NCI-H2227 treated with DMSO at 0.1 percent for 48 hours (cell line): ENCODE measurements at places on chromosomes 13 and 19.

- DNase-seq, result no peak
Measured at GRCh38 chr19:48135411-48135810, 24.8 kb upstream of the PLA2G4C start.

DNA sequence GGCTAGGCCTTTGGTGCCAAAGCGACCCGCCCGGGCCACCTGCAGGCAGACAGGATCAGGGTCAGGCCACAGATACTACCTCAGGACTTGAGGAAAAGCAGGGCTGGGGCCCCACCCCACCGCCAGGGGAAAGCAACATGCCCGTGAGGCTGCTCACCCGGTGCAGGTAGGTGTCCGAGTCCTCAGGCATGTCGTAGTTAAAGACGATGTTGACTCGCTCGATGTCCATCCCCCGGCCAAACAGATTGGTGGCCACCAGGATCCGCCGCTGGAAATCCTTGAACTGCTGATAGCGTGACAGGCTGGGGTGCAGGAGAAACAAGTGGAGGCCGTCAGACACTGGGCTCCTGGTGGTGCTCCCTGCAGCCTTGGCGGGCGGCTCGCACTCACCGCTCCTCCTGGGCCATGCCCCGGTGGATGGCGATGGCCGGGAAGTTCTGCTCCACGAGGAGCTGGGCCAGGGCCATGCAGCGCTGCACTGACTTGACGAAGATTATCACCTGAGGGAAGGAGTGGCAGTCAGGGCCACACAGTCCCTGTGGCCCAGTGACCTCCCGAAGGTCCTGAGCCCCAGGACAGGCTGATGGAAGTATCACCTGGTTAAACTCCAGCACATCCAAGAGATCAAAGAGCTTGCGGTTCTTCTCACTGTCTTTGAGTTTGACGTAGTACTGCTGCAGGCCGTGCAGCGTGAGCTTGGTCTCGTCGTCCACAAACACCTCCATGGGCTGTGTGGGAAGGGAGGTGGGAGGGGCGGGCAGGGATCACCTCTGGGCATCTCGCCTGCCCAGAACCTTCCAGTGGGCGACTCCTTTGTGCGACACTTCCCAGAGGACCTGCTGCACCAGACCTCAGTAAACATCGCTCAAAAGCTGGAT is 9.8 kb downstream of the DDX39A start:
- DNase-seq, result no peak

DNA sequence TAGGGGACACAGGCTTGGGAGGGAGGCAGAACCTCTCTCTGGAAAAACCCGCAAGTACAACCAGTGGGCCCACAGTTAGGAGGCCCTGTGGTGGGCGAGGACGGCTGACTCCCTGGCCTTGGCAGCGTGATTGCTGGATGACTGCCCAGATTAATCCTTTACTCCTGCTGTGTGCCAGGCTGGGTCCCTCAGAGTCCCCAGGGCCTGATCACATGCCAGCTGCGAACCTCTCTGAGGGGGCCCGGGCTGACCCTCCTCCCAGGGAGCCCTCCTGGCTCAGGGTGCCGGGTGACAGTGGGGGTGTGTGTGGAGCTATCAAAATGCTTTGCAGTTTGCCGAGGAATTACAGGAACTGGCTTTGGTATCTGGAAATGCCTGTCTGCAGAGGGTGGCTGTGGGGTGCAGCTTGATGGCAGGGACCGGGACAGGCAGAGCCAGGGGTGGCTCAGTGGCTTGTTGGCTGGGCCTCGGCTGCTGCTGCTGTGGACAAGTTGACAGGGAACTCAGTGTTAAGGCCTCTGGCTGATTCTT is 48.9 kb downstream of the DNM2 start:
- DNase-seq, result no peak

- DNase-seq, result no peak
Measured at GRCh38 chr13:73481886-73482445, 423.2 kb downstream of the KLF5 start.

GRCh38 chr13:29835280-29836061 is 14.9 kb downstream of the UBL3 start:
- DNase-seq, result no peak

DNA sequence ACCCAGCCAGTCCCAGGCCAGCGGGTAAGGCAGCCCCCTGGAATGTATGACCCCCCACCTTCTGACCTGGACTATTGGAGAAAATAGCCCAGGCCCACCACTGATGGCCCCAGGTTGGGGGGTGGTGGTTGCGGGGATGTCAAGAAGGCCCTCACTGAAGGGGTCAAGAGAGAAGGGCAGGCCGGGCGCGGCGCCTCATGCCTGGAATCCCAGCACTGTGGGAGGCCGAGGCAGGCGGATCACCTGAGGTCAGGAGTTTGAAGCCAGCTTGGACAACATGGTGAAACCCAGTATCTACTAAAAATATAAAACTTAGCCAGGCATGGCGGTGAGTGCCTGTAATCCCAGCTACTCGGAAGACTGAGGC is 1.5 kb upstream of the ADAMTSL5 start:
- DNase-seq, result no peak
